Fibroblast of lung (primary cell): ENCODE measurements at places on chromosomes 12 and 14.

GRCh38 chr14:49960453-49960852, 67.6 kb downstream of the ARF6 start:
- no peak for DNase-seq

DNA sequence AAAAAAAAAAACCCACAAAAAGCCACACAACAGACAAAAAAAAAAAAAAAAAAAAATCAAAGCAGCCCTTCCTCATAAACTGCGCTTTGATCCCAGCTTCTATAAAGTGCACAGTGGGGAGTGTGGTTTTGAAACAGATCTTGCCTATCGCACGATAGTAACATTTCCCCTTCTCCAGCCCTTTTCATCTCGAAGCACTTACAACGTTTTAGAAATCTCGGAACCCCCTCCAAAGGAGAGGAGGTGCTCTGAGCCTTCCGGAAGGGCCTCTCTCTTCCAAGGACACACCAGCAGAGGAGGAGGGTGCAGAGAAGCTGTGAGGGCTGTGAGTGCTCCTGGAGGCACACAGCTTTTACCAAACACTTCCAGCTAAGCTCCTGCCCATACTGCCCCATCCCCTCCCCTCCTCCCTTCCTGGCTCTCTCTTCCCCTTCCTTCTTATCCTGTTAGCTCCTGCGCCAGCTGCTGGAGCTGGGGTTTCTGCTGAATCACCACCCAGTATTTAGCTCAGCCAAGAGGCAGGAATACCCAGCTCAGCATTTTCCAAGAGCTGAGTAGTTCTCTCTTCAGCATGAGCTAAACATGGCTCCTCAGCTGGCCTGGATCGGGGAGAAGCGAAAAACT, 28.4 kb downstream of the SLC7A8 start:
- peak; percentile 95 for DNase-seq

DNA sequence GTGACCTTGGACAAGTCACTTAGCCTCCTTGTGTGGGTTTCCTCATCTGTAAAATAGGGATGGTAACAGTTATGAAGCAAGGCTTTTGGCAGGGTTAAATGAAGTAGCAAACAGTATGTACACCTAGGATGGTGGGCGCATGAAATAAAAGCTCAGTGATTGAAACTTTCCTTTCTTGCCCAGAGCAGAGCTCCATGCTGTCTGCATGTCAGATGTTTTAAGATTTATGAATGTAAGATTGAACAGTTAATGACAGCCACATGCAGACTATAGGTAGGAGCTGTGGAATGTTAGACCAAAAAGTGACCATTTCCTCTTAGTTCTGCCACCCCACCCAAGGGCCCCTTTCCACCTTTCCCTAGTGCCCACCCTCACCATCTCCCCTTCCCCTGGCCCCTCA, 12.1 kb downstream of the ITGB7 start:
- DNase-seq: no peak

DNA sequence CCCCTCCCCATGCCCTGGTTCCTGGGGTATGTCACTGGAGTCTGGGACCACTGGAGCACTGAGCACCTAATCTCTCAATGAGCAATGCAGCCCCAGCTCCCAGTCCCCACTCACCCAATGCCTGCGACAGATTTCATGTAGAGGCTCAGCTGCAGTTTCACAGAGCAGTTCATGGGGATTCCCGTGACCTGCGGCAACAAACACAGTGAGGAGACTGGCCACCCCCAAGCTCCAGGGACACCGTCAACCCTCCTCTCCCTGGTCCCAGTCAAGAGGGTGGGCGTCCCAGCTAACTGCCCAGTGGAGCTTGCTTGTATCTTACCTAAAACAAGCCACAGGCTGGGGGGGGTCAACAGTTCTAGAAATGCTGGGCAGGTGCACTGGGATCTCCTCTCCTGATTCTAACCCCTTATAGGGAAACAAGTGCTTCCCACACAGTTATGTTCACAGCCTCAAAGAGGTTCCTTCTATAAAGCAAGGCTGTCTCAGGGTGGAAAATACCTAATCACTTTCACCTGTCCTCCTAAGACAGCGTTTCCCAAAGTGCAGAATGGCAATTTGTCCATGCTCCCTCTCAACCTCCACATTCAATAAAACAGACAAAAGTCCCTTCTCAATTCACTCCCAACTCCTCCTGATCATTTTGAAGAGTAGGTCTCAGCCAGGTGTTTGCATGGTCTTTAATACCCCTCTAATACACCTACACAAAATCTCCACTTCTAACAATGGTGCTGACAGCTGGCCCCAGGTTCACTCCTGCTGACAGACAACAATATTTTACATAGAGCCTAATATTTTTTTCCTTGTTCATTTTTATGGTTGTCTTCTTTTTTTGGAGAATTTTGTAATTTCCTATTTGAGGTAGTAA, 68.3 kb downstream of the SCARB1 start:
- no peak for DNase-seq

- DNase-seq: no peak
These were observed 25.9 kb downstream of the CGRRF1 start for GRCh38 chr14:54535646-54536045.

- no peak for DNase-seq
These were observed 86.2 kb downstream of the TNFAIP2 start for GRCh38 chr14:103209506-103209905.

DNA sequence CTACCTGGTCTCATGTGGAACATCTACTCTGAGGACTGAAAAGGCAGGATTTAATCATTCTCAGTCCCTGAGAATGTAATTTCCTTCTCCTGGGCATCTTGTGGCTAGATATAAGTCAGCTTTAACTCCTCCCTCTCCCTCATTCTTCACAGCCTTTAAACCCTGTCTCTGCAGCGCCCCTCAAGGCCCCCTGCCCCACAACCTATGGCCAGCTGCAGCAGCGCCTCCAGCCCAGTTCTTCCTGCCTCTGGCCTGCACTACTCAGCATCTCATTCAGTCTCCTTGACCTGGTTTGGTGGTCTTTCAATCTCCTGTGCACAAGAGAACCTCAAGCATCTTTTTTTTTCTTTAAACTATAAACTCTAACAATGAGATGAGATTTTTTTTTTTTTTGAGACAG, 29.3 kb downstream of the NCKAP5L start:
- DNase-seq: no peak

DNA sequence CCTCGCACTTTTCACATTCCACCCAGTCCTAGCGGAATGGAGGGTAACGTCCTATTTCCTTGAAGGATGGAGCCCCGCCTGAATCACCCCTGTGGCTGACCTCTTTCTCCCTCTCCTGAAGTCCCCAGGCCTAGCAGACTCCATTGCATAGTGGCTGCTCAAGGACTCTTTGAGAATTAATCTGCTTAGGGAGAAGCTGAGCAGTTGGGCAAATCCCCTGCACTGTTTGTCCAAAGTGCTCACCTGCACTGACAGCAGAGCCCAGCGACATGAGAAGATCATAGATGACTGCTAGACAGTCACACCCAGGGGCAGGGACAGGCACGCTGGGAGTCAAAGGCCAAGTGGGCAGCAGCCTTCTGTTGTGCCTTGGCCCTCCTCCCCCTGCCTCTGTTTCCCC, 37.7 kb upstream of the DICER1 start:
- DNase-seq: no peak

DNA sequence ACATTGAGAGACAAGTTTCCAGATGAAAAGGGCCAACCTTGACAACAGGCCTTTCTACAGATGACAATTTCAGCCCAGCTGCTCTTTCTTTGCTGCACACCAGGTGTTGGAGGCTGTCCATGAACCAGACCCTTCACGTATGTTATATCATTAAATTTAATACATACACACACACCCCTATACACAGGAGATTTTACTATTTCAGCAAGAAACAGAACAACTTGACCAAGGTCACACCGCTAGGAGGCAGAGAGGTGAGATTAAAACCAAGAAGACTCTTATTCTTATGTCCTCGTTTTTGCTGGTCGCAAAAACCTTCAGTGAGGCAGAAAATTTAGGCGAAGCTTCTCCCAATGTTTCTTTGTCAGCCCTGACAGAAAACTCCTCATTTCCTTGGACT, 1585.9 kb downstream of the AACS start:
- DNase-seq: no peak

DNA sequence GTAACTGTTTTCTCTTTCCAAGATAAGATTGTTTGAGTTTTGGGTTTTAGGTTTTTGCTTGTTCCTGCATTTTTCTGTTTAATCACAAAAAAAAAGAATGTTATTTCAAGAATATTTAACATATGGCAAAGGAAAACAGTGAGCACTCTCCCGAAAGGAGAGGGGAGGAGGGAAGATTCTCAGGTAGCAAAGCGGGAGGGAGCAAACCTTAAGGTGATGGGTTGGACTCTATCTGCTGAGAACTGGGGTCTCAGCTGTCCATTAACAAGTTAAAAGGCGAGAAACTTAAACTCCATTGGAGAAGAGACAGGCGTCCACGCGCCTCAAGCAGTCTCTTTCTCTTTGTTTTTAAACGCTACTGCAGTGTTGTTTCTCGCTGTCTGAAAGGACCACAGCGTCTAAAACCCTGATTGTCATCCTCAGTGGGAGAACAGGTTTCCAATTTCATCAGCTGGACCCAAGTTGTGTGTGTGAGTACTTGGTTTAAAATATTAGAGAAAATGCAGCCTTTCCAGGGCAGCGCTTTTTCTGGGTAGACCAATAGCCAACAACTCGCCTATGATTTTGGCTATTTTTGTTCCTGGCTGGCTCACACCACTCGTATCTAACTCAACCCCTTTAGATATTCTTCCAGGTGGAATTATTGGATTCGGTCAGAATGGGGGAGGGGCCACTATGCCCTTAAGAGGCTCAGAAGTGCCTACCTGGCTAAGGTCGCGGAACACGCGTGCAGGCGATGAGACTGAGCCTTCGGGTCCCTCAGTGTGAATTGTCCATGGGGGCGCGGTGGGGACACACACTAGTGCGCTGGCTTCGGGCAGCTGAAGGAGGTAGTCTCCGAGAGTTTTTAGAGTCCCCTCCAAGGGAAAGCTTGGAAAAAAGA, 8.2 kb downstream of the SIX1 start:
- DNase-seq: no peak

GRCh38 chr14:59704054-59704645, 127.5 kb upstream of the CCDC175 start:
- no peak for DNase-seq

DNA sequence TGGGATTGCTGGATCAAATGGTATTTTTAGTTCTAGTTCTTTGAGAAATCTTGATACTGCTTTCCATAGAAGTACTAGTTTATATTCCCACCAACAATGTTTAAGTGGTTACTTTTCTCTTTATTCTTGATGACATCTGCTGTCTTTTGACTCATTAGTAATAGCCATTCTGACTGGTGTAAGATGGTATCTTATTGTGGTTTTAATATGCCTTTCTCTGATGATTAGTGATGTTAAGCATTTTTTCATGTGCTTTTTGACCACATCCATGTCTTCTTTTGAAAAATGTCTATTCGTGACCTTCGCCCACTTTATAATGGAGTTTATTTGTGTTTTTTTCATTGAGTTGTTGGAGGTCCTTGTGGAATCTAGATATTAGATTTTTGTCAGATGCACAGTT, 865.7 kb downstream of the SLC6A15 start:
- no peak for DNase-seq

DNA sequence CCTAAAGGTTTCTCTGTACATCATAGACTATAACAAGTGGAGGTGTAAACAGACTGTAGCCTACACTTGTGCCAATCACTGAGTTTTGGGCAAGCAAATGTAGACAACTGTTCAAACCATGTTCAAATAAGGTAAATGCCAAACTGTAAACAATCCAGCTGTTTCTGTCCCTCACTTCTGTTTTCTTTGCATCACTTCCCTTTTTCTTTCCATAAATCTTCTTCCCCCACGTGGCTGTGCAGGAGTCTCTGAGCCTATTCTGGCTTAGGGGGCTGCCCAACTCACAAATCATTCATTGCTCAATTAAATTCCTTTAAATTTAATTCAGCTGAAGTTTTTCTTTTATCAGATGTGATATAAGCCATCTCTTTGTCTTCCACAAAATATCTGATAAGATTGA, 65.1 kb upstream of the CPM start:
- no peak for DNase-seq

- peak; percentile 97 for DNase-seq
These were observed 3.5 kb downstream of the ELK3 start for GRCh38 chr12:96197503-96198272.

GRCh38 chr12:20119596-20120402, 248.5 kb upstream of the PDE3A start:
- DNase-seq: no peak

DNA sequence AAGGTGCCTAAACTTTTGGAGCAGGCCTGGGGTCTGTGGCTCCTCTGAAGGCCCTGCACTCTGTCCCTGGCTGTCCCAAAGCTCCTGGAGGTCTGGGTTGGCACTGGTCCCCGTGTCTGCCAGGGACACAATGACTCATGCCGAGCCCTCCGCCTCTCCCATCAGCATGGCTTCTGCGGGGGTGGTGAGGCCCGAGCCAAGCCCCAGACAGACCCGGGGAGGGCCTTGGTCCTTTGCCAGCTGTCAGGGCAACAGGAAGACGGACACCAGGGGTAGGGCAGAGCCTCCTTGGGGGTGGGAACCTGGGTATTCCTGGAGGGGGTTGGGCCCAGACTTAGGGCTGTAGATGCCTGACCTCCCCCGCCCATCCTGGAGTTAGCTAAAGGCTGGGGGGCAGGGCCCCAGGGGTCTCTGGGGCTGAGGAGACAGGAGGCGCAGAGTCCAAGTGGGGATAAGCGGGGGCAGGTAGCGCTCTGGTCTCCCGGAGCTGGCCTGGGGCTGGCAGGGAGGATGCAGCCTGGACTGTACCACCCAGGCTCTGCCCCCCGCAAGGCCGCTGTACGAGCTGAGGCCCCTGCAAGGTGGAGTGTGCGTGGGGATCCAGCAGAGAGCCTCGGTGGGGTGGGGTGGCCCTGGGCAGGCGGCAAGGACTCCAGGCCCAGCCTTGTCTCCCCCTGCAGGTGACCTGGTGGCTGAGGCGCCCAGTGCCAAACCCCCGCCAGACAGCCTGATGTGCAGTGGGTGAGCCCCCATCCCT, 16.4 kb upstream of the PUS1 start:
- DNase-seq: peak; percentile 90

- no peak for DNase-seq
These were observed 92.1 kb downstream of the ESR2 start for GRCh38 chr14:64201921-64202545.

- no peak for DNase-seq
These were observed 1.3 kb downstream of the TM7SF3 start for GRCh38 chr12:27012982-27013255.

DNA sequence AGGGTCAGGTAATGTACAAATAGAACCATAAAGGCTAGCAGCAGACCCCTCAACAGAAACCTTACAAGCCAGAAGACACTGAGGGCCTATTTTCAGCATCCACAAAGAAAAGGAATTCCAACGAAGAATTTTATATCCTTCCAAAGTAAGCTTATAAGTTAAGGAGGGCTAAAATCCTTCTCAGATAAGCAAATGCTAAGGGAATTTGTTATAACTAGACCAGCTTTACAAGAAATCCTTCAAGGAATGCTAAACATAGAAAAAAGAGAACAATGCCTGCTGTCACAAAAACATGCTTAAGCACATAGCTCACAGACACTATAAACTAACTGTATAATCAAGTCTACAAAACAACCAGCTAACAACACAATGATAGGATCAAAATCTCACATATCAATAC, 130.7 kb upstream of the RPL10L start:
- DNase-seq: no peak

- DNase-seq: no peak
These were observed 13.8 kb downstream of the RAPGEF3 start for GRCh38 chr12:47744778-47745436.
